ENCODE measurements at places on chromosomes 6 and 20. TPM values are rescaled to one million over a fixed set of nuclear protein-coding genes. Genes with fewer than 3 reads are reported as not detected.

FHL5 gene
- not detected for total RNA-seq

DEFB113 gene
- total RNA-seq = not detected

TXNDC5 gene
- 938 TPM for total RNA-seq

SLC17A4 gene
- total RNA-seq = not detected

AK9 gene
- 2.9 TPM for total RNA-seq

PACRG gene
- 0.20 TPM for total RNA-seq

MOG gene
- not detected for total RNA-seq

EPPIN gene
- 0.39 TPM for total RNA-seq

SPDEF gene
- not detected for total RNA-seq

C6orf52 gene
- not detected for total RNA-seq

NCOA6 gene
- total RNA-seq = 7.5 TPM

GNRH2 gene
- 0.26 TPM for total RNA-seq

RBBP9 gene
- 16.2 TPM for total RNA-seq

TUBB2A gene
- total RNA-seq = 75.9 TPM

C4B gene
- total RNA-seq = 12.6 TPM

VIP gene
- total RNA-seq = 0.10 TPM

CLPSL1 gene
- total RNA-seq = not detected

TOX2 gene
- 2.2 TPM for total RNA-seq

All from smooth muscle cell of the pulmonary artery (primary cell).